Stimulated activated CD4-positive, alpha-beta T cell treated with anti-CD3 and anti-CD28 coated beads, Interleukin-1b, Interleukin-23, amount 100 ng/mL, for 48 hours (primary cell): ENCODE measurements at places on chromosomes 6 and 20.

DNA sequence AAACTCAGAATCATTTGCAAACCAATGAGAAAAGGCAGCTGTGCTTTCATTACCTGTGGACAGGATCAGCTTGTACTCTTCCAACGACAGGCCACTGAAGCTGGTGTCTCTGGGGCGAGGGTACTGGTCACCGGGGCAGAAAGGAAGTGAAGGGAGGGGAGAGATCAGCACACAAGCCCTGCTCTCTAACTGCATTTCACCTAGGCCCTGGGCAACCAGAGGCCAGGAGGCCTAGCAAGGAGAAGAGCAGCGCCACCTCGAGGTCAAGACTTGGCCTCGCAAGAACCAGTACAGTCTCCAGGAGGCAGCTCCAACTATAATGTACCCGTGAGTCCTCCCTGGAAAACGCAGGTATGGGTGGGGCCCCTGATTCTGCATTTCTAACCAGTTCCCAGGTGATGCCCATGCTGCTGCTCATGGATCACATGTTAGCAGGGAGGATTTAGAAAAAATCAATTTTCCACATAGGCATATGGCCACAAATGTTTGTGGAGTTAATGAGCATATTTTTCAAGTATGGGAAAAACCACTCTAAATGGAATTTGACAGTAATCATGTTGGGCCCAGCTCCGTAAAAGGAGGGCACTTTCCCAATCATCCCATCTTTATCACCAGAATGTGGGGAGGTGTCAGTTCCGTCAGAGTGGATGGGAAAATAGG lies 11.0 kb downstream of the UQCC2 start:
- peak; percentile 74 for DNase-seq

GRCh38 chr20:53866794-53867740 lies 203.3 kb downstream of the BCAS1 start:
- no peak for DNase-seq

- no peak for DNase-seq
Measured at GRCh38 chr20:51171141-51171540, 148.2 kb upstream of the KCNG1 start.

GRCh38 chr6:4319981-4320683 lies 184.8 kb upstream of the ECI2 start:
- DNase-seq, result no peak

GRCh38 chr6:43883847-43884651 lies 114.0 kb downstream of the VEGFA start:
- DNase-seq, result no peak

DNA sequence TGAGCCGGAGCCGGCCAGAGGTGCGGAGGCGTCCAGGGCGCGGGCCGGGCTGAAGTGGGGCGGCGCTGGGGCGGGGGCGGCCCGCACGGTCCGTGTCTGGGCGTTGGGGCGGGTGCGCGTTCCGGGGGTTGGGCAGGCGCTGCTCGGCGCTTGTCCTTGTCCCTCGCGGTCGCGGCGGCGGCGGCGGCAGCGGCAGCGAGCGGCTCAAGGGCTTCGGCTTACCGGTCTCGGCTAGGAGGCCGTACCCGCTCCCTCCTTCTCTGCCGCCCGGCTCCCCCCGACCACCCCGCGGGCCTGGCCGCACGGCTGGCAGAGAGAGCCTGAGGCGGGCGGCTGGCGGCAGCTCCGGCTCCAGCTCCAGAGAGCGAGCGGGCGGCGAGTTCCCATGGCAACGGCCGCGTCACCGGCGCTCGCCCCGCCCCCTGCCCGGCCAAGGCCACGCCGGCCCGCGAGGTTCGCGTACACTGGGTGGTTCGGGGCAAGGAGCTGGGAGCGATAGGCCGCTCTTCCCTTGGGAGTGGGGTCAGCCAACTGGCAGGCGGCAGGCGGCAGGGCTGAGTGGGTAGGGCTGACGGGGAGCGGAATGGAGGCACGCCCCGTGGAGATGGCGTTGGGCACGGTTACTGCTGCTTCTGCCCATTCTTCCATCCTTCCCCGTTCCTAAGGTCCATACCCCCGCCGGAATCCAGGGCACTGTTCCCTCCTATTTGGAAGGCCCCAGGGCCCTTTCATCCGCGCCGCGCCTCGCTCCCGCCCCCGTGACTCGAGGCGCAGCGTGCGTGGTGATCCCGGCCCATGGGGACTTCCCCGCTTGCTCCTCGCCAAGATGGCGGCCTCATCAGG lies at the start of gene LRRC73:
LRRC73 (minus strand) TSS at position 363 of the 843 bp plus-strand sequence. CDS start 561 bp downstream, outside the sequence.
- peak; percentile 69 for DNase-seq

DNA sequence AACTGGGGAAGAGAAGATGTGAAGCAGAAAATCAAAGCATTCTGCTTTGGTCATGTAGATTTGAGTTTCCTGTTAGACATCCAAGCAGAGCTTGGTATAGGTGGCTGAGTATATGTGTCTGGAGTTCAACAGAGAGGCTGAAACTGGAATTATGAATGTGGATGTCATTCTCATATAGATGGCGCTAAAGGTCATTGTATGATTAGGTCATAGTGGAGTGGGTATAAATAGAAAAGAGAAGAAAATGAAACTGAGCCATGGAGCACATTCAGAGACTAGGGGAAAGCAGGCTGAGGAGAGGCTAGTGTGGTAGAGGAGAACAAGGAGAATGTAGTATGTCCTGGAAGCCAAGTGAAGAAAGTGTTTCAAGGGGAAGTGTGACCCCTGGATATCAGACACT lies 295.6 kb upstream of the PLN start:
- DNase-seq, result no peak

- DNase-seq, result no peak
Measured at GRCh38 chr6:161788531-161788930, 514.7 kb upstream of the AGPAT4 start.
